Uterine smooth muscle cell (primary cell): ENCODE measurements at places on chromosomes 7 and 10. TPM values are rescaled to one million over a fixed set of nuclear protein-coding genes. Genes with fewer than 3 reads are reported as not detected.

The ZNF117 gene
- total RNA-seq = 3.9 and 5.0 TPM in 2 replicates

The GDF2 gene
- total RNA-seq = not detected in 2 replicates

The PLAC9 gene
- total RNA-seq = 1.9 and 6.9 TPM in 2 replicates

The GFRA1 gene
- total RNA-seq = 0.12 TPM in 1 of 2 replicates, not detected in the other

The MCU gene
- 38.4 and 40.5 TPM in 2 replicates for total RNA-seq

The MACC1 gene
- total RNA-seq = under 0.01 TPM in 2 replicates

The DPYSL4 gene
- 2.1 and 2.3 TPM in 2 replicates for total RNA-seq

The SUGCT gene
- total RNA-seq = 3.9 and 7.2 TPM in 2 replicates

The CTBP2 gene
- 84.7 and 101 TPM in 2 replicates for total RNA-seq

The ARHGEF35 gene
- 1.5 and 2.1 TPM in 2 replicates for total RNA-seq

The HOXA10 gene
- 12.6 and 14.5 TPM in 2 replicates for total RNA-seq

The UTF1 gene
- total RNA-seq = 0.12 TPM in 1 of 2 replicates, not detected in the other
